ENCODE measurements at places on chromosomes 13 and 19.

DNA sequence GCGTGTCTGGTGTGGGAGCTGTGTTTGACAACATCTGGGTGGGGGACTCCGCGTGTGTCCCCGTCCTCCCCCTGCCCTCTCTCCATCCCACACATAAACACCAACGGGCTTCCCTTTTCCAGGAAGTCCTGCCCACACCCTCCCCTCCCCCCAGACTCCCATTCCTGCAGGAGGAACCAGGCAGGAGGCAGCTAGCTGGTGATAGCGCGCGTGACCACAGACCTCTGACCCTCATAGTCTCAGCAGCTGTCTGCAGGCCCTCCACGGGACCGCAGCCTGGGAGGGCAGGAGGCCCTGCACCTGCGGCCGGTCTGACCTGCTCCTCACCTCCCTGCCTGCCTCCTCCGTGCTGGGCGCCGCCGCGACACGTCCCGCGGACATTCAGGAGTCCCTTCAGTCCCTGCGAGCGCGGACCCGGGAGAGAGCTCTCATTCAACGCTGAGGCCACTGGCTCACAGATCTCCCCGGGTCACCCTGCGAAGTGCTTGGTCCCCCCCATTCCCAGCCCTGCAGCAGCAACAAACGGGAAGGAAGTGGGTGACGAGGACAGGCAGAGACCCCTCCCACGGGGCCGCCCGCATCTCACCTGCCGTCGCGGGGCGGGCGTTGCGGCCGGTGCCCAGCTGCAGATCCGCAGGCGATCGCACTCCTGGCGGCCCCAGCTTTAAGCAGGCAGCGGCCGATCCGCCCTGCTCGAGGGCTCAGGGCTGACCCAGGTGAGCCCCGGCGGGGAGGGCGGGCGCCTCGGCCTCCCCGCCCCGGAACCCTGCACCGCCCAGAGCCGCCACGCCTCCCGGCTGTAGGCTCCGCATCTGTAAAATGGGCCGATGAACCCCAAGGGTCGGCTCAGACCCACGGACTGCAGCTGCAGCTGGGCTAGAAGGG is 1.1 kb upstream of the ACP5 start:
- no peak for DNase-seq

GRCh38 chr13:30318026-30318425 is 10.7 kb upstream of the KATNAL1 start:
- no peak for DNase-seq

- no peak for DNase-seq
These were observed 46.4 kb downstream of the RUBCNL start for GRCh38 chr13:46340631-46341111.

DNA sequence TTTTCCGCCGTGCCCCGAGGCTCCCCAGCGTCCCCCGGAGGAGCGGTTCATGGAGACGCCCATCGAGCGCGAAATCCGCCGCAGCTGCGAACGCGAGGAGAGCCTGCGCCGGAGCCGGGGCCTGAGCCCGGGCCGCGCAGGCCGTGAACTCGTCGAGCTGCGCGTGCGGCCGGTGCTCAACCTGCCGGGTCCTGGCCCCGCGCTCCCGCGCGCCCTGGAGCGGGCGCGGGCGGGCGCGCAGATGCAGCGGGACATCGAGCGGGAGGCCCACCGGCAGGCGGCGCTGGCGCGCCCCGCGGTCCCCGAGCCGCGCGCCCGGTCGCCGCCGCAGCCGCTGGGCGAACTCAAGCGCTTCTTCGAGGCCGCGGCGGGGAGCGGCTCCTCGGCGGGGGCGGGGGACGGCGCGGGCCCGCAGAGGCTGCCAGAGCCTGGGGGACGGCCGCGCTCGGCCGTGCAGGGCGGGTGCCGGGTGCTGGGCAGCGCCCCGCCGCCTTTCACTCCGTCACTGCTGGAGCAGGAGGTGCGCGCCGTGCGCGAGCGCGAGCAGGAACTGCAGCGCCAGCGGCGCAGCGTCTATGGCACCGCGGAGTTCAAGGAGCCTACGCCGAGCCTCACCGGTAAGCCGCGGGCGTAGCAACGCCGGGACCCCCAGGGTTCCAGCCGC is 807 bp downstream of the MISP3 start:
- DNase-seq, result peak; percentile 55

DNA sequence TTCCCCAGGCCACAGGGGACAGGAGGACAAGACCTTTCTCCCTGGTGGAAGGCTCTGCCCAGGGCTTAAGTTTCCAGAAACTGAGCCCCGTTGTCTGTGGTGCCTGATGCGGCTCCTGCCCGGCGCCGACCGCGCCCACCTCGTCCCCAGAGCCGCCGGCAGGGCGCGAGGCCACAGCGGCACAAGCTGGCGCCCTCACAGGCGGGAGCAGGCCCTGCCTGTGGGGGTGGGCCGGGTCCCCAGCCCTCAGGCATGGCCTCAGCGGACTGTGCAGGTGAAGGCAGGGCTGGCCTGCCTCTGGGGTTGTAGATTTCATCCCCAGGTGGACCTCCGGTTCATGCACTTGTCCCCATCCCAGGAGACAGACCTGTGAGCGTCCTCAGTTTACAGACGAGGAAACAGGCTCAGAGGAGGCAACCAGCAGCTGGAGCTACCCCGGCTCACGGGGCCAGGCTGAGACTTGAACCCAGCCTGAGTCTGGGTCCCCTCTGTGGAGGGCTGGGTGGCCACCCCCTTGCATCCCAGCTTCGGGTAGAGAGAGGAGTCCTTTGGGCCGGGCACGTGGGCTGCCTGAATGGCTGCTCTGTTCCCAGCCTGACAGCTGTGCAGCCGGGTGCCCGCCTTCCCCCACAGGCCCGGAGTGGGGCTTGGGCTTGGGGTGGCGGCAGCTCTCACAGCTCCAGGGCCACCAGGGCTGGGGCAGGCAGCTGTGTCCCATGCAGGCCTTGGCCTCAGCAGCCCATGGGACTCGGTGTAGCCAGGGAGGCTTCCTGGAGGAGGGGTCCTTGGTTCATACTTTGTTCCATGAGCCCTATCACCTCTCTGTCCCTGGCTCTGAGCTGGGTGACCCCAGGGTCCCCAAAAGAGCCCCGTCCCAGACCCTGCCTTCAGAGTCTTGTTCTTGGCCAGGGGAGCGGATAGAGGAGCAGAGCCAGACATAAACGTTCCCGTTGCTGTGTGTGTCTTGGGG is 26.8 kb downstream of the PIAS4 start:
- DNase-seq, result no peak

DNA sequence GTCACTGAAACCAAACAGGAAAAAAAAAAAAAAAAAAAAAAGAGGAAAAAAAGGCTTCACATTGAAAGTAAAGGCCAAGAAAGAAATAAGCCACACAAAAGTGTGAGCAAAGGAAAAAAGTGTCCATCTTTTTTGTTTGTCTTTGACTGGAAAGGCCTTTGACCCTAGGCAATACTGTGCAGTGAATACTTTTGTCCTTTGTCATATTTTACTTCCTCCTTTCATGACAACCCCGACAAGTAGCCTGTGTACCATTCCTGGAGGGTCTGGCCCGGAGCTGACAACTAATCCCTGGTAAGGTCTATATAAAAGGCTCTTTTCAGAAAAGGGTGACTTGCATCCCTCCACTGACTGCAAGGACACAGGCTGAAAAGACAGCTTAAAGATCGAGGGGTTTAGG is 12.9 kb upstream of the MICU2 start:
- no peak for DNase-seq

GRCh38 chr13:47665043-47665442 is 336.0 kb downstream of the SUCLA2 start:
- DNase-seq, result no peak

DNA sequence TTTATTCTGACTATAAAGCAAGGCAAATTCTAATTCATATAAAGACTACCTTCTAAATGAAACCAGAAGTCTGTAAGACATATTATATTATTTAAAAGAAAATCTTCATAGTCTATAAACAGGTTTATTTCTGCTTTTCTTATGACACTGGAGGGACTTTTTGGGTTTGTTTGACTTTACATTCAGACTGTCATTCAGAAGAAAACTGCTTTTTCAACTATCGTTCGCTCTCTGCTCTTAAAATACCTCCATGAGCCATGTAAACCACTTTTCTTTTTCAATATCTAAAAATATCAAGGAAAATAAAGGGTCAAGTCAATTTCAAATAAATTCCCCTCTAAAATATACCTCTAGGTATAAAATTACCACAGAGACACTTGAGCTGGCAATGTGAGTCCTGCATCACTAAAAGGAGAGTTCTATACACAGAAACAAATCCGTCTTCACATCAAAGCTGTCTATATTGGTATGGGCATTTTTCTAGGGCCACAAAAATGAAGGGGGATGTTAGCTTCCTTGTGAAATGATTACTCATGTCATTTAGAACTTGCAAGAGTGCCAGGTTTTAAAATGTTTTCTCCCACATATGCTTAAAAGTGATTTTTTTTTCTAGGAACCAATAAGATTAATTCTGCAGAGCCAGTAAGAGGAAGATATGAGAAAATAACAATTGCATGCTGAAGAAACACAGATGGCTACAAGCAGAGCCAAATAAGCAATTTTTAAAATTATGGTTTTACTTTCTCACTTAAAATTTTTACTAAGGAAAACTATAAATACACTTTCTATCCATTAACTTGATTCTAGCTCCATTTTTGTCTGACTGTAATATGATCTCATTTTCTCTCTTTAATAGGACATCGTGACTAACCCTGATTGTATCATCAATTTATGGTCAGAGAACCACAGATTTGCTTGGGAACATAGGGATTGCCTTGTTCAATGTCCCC is 181.8 kb downstream of the TBC1D4 start:
- no peak for DNase-seq

DNA sequence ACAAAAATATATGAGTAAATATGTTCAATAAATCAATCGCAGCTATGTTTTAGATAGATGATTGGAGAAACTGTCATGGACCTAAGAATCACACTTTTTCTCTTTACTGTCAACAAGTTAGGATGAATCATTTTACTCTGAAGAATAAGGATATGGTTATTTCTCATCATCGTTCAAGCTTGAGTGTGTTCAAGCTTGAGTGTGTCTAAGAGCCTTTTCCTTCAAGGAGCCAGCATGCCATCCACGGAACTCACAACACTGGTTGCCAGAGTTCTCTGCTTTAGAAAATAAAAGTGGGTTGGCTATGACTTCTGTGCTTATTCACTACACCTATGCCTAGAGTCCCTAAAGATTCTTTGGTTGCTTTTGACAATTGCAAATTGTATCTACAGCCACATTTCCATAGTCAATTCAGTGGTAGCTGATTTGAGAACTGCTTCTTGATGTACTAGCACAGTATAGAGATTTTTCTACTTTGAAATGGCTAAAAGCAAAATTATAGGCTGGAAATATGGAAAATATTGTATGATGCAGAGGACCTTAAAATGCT is 58.1 kb upstream of the SCEL start:
- no peak for DNase-seq

GRCh38 chr19:53553865-53554791 is 16.2 kb downstream of the ZNF331 start:
- peak; percentile 75 for DNase-seq

DNA sequence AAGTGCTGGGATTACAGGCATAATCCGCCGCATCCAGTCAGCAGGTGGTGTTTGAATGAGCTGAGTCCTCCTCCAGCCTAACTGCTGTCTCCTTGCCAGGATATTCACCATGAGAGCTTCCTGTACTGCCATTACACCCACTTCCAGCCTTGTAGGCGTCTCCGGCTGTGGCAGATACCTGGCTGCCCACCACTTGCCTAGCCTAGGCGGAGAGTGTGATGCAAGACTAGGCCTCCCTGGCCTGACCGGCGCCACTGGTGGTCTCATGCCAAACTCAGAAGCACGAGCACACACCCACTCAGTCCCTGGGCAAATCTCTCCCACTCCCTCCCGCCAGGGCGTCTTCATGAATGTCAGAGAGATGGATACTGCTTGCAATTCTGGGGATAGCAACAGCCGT is 16.6 kb downstream of the IL12RB1 start:
- DNase-seq, result no peak

- DNase-seq, result no peak
These were observed 2.4 kb downstream of the LIN7B start for GRCh38 chr19:49116544-49116943.

DNA sequence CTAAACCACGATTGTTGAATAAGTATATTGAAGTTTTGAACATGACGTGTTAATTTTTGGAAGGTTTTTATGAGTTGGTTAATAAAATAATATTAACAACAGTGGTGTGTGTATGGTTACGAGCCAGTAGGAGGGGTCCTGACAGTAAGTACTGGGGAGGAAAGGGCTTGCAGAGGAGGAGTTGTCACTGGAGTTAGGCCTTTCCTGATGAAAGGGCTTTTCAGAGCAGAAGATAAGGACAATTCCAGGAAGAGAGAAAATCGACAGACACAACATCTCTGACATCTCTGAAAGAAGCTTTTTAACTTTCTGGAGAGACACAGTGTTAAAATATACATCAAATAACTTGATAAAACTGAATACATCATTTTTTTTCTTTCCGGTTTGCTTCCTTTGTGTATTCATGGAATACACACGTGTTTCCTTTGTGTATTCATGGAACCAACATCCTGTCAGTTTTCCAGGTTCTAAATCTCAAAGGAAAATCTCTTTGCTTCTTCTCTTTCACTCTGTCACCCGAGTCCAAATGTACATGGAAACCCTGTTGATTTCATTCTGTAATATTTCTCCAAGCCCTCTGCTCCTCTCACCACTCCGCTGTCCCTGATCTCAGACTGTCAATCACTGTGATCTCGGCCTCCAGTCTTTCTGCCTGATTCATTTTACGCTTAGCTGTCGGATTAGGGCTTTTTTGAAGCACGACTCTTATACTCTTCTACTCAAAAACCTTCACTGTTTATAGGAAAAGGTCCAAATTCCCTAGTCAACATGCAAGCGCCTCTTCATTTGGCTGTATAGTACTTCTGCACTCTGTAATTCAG is 374.4 kb downstream of the DLEU7 start:
- DNase-seq, result no peak

DNA sequence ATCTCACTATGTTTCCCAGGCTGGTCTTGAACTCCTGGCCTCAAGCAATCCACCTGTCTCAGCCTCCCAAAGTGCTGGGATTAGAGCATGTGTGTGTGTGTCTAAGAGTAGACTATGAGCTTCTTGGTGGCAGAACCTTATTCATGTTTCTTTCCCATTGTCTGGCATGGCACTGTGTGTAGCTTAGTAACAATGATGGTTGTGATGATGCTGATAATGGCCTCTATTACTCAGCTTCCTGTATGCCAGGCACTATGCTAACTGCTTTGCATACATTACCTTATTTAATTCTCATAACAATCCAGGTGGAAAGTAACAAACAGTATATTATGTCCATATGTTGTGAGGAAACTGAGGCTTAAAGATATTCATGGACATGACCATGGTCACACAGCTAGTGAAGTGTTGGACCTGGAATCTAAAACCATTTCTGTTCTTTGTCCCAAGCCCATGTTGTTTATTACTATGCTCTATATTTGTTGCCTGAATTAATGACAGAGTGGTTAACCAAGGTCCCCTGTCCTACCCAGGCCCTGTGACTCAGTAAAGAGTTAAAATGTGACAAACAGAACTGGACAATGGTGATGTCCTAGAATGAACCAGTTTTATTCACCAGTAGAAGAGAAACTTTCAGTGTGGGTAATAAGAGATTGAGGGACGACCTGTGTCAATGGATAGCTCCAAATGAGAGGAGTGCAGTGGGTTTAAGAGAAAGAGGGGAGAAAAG is 109.6 kb downstream of the KLF5 start:
- no peak for DNase-seq

- DNase-seq, result no peak
These were observed 141.8 kb downstream of the ABCC4 start for GRCh38 chr13:95159458-95159857.

Measured in stimulated activated CD4-positive, alpha-beta T cell treated with anti-CD3 and anti-CD28 coated beads, Interleukin-1b, Interleukin-23, amount 100 ng/mL, for 24 hours (primary cell).